HFFc6 (cell line): ENCODE measurements at places on chromosomes 5 and 9.

DNA sequence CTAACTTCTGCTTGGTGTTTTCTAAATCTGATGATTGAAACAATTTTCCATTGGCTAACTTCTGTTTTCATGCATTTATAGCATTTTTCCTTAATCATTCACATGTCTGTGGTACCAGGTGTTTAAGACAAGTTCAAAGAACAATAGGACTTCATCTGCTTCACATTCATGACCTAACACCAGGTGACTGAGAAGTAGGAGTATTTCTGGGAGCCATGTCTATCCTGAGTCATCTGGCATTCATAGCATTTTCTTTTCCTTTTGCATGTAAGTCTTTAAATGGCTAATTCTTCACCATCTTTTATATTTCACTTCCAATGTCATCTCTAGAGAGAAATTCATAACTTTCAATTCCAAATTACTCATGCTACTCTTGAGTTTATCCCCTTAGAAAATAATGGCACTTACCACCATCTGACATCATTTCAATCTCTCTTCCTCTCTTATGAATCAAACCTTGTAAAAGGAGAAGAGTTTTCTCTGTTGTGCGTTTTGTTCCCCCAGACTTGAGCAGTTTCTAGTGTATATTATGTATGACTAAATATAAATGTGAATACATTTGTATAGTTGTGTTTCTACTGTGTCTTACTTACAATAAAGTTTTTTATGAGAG is 1196.1 kb upstream of the CDH9 start:
- DNase-seq: no peak

DNA sequence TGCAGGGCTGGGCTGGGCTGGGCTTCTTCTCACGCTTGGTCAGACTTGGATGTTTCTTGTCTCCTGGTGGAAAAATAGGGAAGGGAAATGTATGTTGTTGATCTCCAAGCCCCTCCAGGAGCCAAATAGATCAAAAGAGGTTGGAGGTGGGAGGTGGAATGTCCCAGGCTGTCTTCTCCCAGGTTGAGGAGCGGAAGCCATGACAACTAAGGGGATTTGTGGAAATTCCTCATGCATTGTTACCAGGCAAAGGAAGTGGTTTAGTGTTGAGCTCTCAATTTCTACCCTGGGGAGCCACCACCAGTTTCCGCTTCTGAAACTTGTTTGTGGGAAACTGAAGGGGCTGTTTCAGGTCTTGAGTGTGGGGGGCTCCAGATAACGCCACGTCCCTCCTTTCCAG is 79.0 kb downstream of the SPRY4 start:
- DNase-seq: no peak

- no peak for DNase-seq
Measured at GRCh38 chr5:55601628-55602027, 66.9 kb upstream of the PLPP1 start.

DNA sequence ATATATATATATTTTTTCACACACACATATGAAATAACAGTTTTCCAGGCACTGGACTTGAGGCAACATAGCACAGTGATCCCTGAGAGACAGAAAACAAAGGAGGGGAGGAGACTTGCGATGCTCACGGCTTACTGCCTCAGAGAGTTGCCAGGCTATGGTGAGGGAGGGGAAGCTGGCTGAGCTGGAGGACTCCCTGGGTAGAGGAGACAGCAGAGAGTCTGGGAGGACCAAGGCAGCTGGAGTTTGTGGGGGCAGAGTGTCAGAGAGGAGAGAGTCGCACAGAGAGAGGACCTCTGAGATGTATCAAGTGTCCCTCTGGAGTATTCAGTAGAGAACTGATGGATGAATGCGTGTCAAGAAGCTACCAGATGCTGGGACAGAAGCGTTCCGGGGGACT is 23.1 kb upstream of the QSOX2 start:
- no peak for DNase-seq

- DNase-seq: no peak
Measured at GRCh38 chr9:116303270-116303669, 149.7 kb downstream of the PAPPA start.

GRCh38 chr5:73380710-73381589 is 67.6 kb downstream of the FOXD1 start:
- no peak for DNase-seq
